ENCODE measurements at places on chromosomes 5 and 9.

GRCh38 chr9:86771941-86772634, 175.2 kb downstream of the GAS1 start:
- no peak for DNase-seq

- peak; percentile 87 for DNase-seq
Observed at GRCh38 chr5:931570-932145, 39.0 kb downstream of the TRIP13 start.

DNA sequence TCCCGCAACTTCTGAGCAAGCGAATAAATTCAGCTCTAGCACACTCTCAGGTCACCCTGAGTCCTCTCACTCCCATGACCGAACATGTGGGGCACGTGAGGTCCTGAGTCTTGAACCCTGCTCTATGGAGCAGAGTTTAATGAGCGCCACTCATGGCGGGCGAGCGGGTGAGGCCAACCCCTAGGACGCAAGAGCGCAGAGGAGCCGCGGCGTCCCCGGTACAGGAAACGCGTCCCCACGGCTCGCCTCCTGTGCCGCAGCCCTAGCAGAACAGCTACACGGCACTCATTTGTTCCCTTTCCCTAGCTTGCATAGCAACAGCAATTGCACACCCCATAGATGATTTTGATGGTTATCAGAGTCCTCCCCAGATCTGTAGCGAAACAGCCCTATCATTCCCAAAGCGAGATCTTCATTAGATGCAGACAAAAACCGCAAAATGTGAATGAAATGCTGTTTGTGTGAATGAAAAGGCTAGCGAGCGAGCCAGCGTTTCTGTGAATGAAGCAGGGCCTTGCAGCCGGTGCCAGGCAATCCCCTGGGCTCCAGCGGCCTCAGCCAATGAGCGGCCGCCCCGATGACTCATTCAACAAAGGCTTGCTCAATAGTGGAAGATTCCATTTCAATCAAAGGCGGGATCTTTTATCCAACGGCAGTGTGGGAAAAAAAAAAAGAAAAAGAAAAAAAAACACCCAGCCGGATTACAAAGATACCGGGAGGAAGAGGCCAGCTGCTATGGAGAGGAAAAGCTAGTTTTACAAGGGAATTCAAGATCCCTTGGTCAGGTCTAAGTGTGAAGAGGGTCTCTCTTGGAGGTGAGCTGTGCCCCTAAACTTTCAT, 1.5 kb upstream of the SHC3 start:
- DNase-seq, result peak; percentile 32

DNA sequence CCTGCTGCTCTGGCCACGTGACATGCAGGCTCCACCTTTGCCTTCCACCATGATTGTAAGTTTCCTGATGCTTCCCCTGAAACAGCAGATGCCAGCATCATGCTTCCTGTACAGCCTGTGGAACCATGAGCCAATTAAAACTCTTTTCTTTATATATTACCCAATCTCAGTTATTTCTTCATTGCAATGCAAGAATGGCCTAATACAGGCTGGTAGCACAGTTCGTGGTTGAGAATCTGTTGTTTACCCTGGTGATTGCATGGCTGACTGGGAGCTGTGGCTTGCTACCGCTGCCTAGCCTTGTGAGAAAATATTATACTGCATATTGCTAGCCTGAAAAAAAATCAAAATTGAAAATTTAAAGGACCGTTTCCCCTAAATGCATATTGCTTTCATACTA, 44.8 kb upstream of the PTPN3 start:
- DNase-seq, result no peak

GRCh38 chr9:23123048-23123632, 676.5 kb downstream of the DMRTA1 start:
- DNase-seq, result no peak

- no peak for DNase-seq
Observed at GRCh38 chr9:95635986-95636671, 119.4 kb upstream of the PTCH1 start.

- DNase-seq, result no peak
Observed at GRCh38 chr5:142007237-142007544, 5.6 kb downstream of the GNPDA1 start.
